ENCODE measurements at places on chromosomes 7 and 10. TPM values are rescaled to one million over a fixed set of nuclear protein-coding genes. Genes with fewer than 3 reads are reported as not detected.

CHN2 gene
- total RNA-seq, result 3.1 TPM

DRGX gene
- not detected for total RNA-seq

LRIT2 gene
- not detected for total RNA-seq

RSPH10B gene
- not detected for total RNA-seq

ZFAND2A gene
- total RNA-seq, result 9.2 TPM

CHAT gene
- not detected for total RNA-seq

DPCD gene
- total RNA-seq, result 33.4 TPM

Measured in H7 (cell line).